ENCODE measurements at places on chromosomes 7 and 10.
A peak's percentile ranks its signal among the peaks of the same experiment; 100 is the strongest.

- no peak for DNase-seq
These were observed 60.1 kb downstream of the BTRC start for GRCh38 chr10:101414034-101414433.

- DNase-seq = no peak
These were observed 29.2 kb downstream of the TDRD1 start for GRCh38 chr10:114208351-114208750.

DNA sequence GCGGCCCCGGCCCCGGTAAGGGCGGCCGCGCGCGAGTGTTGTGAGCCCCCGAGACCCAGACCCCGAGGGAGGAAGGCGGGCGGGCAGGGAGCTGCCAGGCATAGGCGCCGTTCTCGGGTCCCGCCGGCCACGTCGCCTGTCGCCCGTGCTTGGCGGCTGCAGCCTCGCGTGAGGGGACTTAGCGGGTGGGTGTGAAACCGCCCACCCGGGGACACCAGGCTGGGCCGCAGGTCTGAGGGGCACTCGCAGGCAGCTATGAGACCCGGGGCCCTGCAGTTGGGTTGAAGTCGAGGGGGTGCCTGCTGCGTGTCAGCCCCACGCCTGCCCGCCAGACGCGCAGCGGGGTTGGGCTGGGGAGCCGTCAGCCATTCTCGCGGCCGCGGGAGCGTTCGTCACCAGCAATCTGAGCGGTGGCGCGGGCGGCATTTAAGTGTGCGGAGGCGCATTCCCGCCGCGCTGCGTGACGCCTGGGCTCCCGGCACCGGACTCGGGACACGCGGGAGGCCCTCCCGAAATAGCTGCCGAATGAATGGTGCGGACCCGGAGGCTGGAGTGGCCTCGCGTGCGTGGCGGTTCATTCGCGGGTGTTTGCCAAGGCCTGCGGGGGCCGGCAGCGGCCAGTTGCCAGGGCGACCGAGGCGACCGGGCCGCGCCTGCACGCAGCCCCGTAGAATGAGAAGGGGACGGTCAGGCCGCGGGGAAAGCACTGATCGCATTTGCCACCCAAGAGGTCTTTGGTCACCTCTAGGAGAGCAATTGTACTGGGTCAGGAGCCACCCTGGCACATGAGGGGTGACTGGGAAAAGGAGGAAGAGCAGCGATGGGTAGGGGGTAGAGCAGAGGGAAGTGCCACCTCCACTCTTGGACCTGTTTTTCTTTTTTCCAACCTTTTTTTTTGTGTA is 750 bp downstream of the ZNF398 start:
- DNase-seq = no peak

GRCh38 chr10:129192344-129193128 is 274.5 kb upstream of the MGMT start:
- no peak for DNase-seq

DNA sequence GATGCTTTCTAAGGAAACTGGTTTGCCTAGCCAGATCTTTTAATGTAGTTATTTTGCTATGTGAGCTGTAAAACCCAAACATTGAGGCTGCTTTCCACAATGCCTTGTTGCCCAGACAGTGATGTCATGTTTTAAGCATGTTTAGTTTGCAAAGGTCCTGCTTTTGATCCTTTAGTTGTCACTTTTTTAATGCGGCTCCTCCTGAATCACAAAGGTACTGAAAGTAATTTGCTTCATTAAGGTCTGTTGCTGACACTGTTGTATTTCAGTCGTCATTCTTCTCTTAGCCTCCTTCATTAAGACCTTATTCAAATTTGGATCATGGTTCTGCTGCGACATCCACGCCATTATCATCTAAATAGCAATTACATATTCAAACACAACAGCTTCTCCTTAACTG is 10.6 kb downstream of the RPA3 start:
- peak; percentile 50 for DNase-seq

GRCh38 chr7:97847791-97848190 is 24.4 kb downstream of the ASNS start:
- DNase-seq = no peak

- no peak for DNase-seq
These were observed 773.0 kb upstream of the IGFBP3 start for GRCh38 chr7:46694058-46694457.

GRCh38 chr7:45525057-45525456 is 49.1 kb upstream of the ADCY1 start:
- DNase-seq = no peak

GRCh38 chr10:110613341-110613995 is 30.7 kb upstream of the RBM20 start:
- no peak for DNase-seq

- no peak for DNase-seq
These were observed 3.4 kb downstream of the NSUN6 start for GRCh38 chr10:18647945-18648344.

DNA sequence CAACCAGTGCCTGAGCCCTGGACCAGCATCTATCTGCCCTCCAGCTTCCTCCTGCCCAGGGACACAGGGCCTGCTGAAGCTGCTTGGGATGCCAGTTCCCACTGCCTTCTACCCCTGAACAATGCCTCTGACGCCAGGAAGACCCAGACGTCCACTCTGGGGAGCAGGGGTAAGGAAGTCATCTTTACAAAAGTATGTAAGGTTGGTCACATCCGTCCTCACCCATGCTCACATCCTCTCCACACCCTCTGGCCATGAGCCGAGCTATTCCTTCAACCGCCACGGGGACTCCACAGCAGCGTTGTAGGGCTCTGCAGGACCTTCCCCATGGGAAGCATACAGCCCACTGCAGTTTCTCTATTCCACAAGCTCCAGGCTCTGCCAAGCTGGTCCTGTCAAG is 58.5 kb downstream of the CLRN3 start:
- no peak for DNase-seq

DNA sequence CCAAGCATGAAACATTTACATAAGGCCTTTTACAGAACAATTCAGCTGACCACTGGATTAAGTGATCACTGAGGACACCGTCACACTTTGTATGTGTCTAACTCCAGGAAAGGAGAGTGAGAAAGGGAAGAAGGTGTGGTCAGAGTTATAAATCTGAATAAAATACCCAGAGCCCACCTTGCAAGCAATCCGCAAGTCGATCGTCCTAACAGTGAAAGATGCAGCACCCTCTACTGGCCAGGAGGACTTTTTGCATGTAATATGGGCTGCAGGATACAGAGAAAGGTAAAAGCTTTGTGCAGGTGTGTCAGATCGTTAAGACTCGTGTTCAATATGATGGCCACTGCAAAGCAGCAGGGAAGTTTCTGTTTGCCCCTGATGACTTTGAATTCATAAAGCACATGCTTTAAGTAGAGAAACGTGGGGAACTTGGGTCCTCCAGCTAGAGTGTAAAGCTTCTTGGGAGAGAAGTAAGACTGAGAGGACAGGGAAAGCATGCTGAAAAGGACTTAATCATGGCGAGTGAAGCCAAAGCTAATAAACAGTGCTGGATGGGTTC is 68.5 kb upstream of the BMPER start:
- no peak for DNase-seq
